ENCODE measurements at places on chromosomes 5 and 9.

DNA sequence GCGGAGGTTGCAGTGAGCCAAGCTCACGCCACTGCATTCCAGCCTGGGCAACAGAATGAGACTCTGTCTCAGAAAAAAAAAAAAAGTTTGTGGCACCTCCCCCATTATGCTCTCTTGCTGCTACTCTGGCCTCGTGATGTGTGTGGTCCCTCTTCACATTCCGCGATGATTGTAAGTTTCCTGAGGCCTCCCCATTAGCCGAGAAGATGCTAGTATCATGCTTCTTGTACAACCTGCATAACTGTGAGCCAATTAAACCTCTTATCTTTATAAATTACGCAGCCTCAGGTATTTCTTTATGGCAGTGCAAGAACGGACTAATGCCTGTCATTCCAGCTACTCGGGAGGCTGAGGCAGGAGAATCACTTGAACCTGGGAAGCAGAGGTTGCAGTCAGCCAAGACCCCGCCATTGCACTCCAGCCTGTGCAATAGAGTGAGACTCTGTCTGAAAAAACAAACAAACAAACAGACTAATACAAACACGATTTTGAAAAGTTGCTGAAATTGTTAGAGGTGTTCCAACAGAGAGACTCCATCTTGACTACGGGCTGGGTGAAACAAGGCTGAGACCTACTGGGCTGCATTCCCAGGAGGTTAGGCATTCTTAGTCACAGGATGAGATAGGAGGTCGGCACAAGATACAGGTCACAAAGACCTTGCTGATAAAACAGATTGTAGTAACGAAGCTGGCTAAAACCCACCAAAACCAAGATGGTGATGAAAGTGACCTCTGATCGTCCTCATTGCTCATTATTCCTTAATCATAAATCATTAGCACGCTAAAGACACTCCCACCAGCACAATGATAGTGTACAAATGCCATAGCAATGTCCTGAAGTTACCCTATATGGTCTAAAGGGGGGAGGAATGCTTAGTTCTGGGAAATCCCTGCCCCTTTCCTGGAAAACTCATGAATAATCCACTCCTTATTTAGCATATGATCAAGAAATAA, 8.3 kb upstream of the AFF4 start:
- no peak for DNase-seq

DNA sequence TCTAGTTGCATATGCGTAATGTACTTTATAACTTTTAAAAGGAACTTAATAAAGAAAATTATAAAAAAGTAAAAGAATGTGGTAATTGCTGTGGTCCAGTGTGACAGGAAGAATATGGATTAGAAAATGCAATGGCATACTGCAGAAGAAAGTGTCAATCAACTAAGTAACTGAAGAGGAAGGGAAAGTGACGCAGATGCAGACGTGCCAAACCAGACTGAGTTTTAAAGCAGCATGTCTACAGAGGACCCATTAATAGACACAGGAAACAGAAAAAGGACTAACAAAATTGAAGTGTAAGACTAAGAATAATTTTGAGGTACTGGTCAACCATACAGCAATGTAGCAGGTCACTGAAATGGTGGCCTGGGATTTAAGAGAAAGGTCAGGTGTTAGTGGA, 73.3 kb downstream of the DPYSL3 start:
- no peak for DNase-seq

- DNase-seq: no peak
Observed at GRCh38 chr5:134792286-134792685, 33.7 kb downstream of the DDX46 start.

- DNase-seq: no peak
Observed at GRCh38 chr9:113369855-113370140, 7.0 kb downstream of the HDHD3 start.

DNA sequence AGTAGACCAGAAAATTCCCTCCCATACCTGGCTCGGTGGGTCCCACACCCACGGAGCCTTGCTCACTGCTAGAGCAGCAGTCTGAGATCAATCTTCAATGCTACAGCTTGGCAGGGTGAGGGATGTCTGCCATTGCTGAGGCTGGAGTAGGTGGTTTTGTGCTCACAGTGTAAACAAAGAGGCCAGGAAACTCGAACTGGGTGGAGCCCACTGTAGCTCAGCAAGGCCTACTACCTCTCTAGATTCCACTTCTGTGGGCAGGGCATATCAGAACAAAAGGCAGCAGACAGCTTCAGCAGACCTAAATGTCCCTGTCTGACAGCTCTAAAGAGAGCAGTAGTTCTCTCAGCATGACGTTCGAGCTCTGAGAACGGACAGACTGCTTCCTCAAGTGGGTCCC, 5.6 kb upstream of the GZMA start:
- DNase-seq: no peak

DNA sequence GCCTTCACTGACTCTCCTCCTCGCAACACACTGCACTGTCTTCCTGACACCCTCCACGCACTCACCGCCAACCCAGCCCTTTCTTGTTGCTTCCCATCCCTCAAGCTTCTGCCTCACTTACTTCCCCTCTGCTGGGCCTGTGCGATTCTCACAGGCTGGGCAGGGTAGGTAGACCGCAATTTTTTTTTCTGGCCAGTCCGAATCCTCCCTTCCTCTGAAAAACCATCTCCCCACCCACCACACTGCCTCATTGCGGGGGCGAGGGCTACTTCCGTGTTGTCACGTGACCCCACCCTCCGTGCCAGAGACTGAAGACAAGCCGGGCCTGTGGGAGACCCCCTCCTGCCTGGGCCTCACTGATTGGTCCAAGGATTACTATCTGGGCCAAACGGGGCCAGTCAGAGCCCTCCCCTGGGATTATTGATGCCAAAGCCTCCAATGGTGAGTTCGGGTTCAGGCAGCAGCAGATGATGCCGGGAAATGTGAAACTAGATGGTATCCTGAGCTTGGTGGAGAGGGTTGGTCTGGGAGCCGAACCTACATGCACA, 73.1 kb downstream of the STK10 start:
- DNase-seq: no peak

DNA sequence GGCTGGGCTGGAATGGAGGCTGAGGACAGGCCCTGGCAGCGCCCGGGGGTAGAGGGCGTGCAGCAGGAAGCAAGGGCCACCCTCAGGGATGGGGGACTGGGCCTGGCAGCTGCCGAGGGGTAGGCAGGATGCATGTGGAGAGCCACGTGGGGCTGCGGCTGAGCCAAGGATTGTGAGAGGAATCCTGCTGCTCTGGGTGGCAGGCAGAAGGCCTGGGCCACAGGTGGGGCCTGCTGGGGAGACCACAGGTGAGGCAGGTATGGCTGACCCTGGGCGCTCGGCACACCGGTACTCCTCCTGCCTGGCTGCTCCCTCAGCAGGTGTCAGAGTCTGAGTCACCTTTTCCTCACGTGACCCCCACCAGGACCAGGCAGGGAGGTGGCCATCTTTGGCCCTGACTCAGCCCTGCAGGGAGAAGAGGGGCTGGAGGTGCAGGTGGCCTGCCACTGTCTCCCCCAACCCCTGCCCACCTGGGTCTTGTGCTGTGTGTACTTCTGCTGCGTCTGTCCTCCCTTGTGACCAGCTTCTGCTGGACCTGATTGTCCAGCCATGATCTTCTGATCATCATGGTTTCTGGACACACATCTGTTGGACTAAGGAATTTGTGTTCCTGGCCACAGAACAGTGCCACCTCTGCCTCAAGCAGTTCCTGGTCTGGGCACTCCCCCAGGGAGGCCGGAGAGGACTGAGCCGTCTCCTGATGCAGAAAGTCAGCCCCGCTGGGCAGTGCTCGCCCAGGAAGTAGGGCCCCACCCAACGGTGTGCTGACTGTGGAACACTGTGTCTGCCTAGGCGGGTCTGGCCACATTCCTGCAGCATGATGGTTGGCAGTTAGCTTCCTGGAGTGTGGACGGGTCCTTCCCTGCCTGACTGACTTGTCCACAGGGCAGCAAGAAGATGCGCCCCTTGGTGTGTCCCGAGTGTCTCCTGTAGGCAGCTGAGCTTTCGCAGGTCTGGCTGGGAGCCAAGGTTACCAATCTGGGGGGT, 6.4 kb downstream of the ARRDC1 start:
- no peak for DNase-seq

DNA sequence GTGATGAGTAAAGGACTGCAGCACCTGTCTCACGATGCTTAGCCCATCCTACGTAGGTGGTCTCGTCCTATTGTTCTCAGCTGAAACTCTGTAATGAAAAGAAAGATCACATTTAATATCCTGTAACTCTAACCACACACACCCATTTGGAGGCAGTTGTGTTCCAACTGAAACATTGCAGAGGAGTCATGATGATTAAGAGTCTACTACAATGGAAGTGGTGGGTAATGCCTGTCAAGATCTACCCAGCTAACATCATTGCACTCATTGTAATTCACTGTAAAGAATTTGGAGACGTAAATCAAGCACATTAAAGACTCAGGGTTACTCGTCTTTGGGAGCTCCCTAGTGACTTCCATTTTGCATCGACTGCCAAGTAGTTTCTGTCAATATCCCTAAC, 106.0 kb upstream of the PTPN3 start:
- peak; percentile 39 for DNase-seq

DNA sequence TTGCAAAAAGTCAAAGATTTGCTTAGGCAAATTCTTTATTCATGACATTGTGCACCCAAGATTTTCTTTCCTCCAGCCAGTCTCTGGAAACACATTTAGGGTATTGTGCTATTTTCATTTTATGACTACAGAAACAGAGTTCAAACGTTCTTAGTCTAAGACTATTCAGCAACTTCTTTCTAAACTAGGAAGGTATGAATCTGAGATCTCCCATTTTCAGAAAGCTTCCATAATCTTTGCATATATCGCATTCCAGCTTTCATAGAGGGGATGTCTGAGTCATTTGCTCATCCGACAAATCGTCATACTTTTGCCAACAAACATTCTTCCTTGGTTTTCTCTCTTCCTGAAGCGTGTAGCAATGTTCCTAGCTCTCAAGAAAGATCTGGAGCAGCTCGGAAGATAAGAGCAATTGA, 1.6 kb upstream of the PAPPA start:
- no peak for DNase-seq

GRCh38 chr9:110126986-110127864, 80.7 kb downstream of the C9orf152 start:
- DNase-seq: no peak

- DNase-seq: no peak
Observed at GRCh38 chr5:93054424-93055163, 526.4 kb downstream of the NR2F1-AS1 start.

DNA sequence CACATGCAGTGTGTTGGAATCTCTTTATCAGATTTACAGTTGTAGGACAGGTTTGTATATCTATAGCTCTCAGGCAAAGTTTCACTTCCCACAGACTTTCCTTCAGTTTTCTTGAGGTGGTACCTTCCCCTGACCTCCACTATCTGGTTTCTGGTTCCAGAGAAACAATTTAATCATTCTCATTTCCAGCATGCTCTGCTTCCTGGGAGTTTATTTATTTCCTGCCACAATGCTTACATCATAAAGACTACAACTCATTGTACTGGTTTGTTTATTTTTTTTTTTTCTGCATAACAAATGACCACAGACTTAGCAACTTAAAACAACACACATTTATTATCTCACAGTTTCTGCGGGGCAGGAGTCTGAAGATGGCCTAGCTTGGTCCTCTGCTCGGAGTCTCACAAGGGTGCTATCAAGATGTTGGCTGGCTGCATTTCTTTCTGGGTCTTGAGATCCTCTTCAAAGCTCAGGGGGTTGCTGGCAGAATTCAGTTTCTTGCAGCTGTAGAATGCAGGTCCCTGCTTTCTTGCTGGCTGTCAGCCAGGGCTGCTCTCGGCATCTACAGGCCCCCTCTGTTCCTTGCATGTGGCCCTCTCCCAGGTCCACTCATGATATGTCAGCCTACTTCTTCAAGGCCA, 247.7 kb downstream of the ENC1 start:
- DNase-seq: peak; percentile 68

DNA sequence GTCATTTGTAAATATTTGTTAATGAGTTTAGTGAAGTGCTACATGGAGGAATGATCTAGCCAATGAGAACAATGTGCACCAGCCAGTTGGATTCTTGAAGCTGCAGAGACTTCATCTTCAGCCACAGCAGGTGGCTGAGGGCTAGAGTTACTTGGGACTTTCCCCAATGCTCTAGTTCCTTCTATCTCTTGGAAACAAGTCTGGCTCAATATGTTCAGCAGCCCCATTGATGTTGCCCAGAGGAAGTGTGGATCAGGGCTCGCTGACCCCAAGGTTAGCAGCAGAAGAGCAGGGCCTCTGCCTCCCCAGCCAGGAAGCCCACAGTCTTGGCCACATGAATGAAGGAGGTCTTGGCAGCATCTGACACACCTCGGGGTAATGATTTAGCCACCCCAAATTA, 117.5 kb downstream of the SLC1A3 start:
- no peak for DNase-seq

- no peak for DNase-seq
Observed at GRCh38 chr5:178547753-178548415, 42.3 kb downstream of the COL23A1 start.

DNA sequence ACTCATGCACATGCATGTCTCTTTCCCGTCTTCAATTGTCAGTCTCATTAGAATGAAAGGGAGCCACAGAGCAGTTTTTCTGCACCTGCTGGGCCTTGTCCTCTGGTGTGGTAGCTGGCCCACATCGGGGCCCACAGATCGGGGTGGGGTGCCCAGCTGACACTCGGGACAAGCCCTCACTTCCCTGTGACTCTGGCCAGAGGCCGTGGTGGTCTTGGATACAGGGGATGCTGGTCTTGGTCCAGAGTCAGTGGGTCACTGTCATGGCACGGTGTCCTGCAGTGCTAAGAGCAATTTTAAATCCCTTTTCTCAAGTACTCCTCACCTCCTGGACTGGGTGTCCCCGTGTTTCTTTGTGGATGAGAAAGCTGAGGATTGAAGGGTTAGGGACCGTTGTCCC, 193.2 kb downstream of the CACNA1B start:
- DNase-seq: peak; percentile 86

- no peak for DNase-seq
Observed at GRCh38 chr5:32312197-32312594, 543 bp downstream of the MTMR12 start.

DNA sequence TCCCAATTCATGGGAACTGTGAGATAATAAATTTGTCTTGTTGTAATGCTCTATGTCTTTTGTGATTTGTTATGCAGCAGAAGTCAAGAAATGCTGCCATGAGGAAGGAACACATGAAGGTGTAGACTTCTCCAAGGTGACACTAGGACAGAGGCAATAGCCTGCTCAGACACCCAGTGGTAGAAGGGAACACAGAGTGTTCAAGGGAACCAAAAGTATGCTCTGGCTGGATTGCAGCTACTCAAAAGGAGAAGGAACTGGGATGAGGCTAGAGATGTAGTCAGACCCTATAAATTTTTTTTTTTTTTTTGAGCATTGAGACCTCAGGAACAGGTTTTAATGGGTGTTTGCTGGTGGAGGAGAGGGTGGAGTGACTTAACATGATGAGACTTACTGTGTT, 232.5 kb downstream of the PARP8 start:
- DNase-seq: no peak
